ENCODE measurements at places on chromosomes 7 and 10. TPM values are rescaled to one million over a fixed set of nuclear protein-coding genes. Genes with fewer than 3 reads are reported as not detected.

GRCh38 chr10:72692744-72692993 is 726 bp downstream of the MCU start:
- H3K27ac ChIP-seq, result peak overlapping the region; percentile 58
- H3K4me3 ChIP-seq, result peak overlapping the region; percentile 84
- no peak for DNase-seq
- peaks cover 31% of the 10 kb centered on the region for H3K4me1 ChIP-seq
- H3K27me3 ChIP-seq, result peaks cover 1% of the 10 kb centered on the region
- no peaks in the 10 kb centered on the region for H3K36me3 ChIP-seq

DNA sequence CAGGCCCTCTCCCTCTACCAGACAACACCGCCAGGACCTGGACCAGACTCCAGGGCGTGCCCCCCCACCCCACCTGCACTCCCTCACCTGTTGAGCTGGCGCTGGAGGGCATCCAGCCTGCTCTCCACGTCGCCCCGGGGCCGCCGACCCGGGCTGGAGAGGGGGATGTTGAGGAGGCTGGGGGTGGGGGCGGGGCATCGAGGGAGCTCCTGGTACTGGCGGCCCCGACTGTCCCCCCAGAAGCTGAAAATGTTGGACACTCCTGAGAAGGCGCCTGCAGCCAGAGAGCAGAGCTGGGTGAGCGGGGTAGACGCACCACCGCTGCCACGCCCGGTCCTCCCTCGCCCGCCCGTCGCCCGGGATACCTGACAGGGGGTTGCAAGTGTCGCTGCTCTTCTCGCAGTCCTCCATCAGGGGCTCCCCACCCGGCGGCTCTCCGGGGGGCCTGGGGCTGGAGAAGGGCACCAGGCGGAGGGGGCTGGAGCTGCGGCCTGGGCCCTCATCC is 30.8 kb downstream of the KCNH2 start:
- DNase-seq, result no peak
- H3K4me1 ChIP-seq, result peaks cover 7% of the 10 kb centered on the region
- H3K4me3 ChIP-seq, result no peak overlapping the region
- no peaks in the 10 kb centered on the region for H3K36me3 ChIP-seq

Gene FOXI2
- not detected for total RNA-seq

Gene HOXA10
- not detected for total RNA-seq

DNA sequence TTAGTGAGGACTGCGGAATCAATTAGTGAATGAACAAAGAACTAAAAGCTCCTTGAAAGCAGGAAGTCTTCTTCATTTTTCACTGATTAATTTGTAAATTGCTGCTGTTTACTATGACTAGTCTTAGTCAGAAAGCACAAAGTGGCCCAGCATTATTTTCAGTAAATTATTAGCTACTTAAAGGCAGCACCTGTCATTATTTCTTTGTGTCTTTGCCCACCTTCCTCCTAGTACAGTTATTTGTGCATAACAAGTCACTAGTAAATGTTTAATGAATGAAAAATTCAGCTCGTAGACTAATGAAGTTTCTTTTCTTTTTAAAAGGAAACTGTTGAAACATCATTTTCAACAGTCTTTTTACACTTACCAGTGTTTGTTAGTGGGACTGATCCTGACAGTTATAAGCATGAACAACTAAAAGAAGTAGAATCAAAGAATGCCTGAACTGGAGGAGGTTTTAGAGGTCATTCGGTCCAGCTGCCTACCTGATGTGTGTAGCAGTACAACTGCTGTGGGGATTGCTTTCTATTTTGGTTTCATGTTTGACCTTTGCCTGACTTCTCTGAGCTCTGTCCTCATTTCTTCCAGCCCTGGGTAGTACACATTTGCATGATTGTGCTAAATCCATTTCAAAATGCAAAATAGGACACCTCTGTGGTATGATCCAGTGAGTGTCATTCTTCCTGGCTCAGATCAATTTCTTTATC is 140.0 kb upstream of the PHYHIPL start:
- H3K4me3 ChIP-seq, result no peak overlapping the region
- no peaks in the 10 kb centered on the region for H3K4me1 ChIP-seq
- H3K36me3 ChIP-seq, result no peaks in the 10 kb centered on the region
- H3K27ac ChIP-seq, result no peak overlapping the region
- no peaks in the 10 kb centered on the region for H3K27me3 ChIP-seq

Gene MTG1
- total RNA-seq, result 42.2 TPM

Gene ANKRD22
- 0.15 TPM for total RNA-seq

Gene ZNF365
- 0.23 TPM for total RNA-seq

Gene ASAH2B
- total RNA-seq, result 1.5 TPM

DNA sequence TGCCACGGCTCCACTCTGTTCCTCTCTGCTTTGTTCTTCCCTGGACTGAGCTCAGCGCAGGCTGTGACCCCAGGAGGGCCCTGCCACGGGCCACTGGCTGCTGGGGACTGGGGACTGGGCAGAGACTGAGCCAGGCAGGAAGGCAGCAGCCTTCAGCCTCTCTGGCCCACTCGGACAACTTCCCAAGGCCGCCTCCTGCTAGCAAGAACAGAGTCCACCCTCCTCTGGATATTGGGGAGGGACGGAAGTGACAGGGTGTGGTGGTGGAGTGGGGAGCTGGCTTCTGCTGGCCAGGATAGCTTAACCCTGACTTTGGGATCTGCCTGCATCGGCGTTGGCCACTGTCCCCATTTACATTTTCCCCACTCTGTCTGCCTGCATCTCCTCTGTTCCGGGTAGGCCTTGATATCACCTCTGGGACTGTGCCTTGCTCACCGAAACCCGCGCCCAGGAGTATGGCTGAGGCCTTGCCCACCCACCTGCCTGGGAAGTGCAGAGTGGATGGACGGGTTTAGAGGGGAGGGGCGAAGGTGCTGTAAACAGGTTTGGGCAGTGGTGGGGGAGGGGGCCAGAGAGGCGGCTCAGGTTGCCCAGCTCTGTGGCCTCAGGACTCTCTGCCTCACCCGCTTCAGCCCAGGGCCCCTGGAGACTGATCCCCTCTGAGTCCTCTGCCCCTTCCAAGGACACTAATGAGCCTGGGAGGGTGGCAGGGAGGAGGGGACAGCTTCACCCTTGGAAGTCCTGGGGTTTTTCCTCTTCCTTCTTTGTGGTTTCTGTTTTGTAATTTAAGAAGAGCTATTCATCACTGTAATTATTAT is 1.2 kb downstream of the CLDN4 start:
- no peak overlapping the region for H3K27ac ChIP-seq
- H3K36me3 ChIP-seq, result no peaks in the 10 kb centered on the region
- H3K4me1 ChIP-seq, result peaks cover 25% of the 10 kb centered on the region
- no peak overlapping the region for H3K4me3 ChIP-seq

GRCh38 chr7:136887317-136887716 is 18.9 kb downstream of the CHRM2 start:
- no peak overlapping the region for H3K27ac ChIP-seq
- no peaks in the 10 kb centered on the region for H3K36me3 ChIP-seq
- no peak overlapping the region for H3K4me3 ChIP-seq
- no peaks in the 10 kb centered on the region for H3K4me1 ChIP-seq
- no peak for DNase-seq

Gene CTAGE15
- total RNA-seq, result not detected

DNA sequence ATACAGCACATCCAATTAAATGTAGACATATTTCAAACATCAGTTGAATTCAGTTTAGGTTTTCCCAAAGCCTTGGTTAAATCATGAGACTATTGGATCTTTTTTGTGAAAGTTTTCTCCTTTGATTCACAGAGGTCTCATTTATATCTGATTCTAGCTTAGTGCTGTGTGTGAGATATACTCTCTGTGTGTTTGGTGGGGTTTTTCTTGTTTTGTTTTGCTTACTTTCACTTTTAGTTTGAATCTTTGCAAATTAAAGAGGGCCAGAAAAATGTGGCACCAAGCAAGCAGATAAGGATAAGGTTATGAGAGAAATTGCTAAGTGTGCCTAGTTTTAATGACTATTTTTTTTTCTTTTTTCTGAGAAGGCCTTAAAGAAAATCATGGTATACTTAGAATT is 12.6 kb upstream of the OR6B1 start:
- no peak overlapping the region for H3K4me3 ChIP-seq
- H3K27me3 ChIP-seq, result no peaks in the 10 kb centered on the region
- H3K36me3 ChIP-seq, result no peaks in the 10 kb centered on the region
- no peak for DNase-seq

Gene CASP2
- total RNA-seq, result 117 TPM

DNA sequence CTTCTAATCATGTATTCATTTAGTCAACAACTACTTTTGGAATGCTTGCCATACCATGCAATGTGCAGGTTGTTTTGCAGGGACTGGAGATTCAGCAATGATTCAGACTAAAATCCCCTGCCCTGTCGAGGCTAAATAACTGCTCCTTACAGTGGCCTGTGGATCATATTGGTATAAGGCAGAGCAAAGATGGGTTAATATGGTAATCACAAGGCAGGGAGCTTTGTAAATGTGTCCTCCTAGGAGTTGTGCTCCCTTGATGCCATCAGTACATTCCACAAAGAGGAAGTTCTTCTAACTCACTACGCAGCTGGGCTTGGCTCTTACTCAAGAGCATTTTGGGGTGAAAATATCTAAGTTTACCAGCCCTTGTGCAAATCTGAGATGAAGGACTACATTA is 614 bp upstream of the IFIT2 start:
- H3K27ac ChIP-seq, result peak overlapping the region; percentile 68
- H3K27me3 ChIP-seq, result peaks cover 34% of the 10 kb centered on the region
- H3K4me3 ChIP-seq, result peak overlapping the region; percentile 82

- H3K27ac ChIP-seq, result no peak overlapping the region
- no peaks in the 10 kb centered on the region for H3K4me1 ChIP-seq
- peaks cover 12% of the 10 kb centered on the region for H3K27me3 ChIP-seq
- no peaks in the 10 kb centered on the region for H3K36me3 ChIP-seq
- no peak overlapping the region for H3K4me3 ChIP-seq
These were observed 12.7 kb upstream of the JCAD start for GRCh38 chr10:30072068-30072467.

DNA sequence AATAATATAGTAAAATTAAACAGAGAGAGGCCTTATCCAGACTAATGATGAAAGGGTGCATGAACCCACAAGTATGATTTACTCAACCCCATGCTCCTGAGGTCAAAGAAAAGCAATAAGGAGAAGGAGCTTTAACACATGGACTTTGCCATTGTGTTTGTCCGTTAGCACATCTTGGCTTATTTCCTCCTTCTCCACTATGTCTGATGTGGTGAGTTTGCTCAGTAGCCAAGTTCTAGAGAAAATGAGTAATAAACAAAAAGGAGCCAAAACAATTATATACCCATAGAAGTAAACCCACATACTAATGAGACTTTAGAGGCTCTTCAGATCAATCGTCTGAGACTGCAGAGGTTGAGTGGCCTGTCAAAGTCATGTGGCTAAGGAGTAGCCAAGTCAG is 26.1 kb upstream of the ADD3 start:
- DNase-seq, result no peak
- H3K4me3 ChIP-seq, result no peak overlapping the region
- H3K27me3 ChIP-seq, result peaks cover 5% of the 10 kb centered on the region
- peaks cover 5% of the 10 kb centered on the region for H3K36me3 ChIP-seq
- peaks cover 6% of the 10 kb centered on the region for H3K4me1 ChIP-seq
- no peak overlapping the region for H3K27ac ChIP-seq

DNA sequence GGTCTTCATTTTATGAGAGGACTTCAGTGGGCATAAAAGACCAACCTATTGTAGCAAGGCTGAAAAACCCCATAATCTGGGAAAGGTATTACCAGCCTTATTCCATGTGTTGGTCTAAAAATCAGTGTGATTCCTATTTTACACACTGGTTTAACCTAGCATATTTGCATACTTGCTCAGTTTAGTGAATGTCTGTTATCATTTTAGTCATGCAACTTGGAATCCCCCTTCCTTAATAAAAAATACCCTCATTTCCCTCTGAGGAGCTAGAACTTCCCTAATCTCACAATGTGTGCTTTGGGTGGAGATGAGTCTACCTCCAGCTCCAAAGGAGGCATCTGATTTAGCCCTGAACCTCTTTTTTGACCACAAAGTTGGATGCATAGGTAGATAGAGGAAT is 312.8 kb upstream of the SORCS1 start:
- no peaks in the 10 kb centered on the region for H3K36me3 ChIP-seq
- no peaks in the 10 kb centered on the region for H3K4me1 ChIP-seq
- no peaks in the 10 kb centered on the region for H3K27me3 ChIP-seq
- no peak overlapping the region for H3K4me3 ChIP-seq

DNA sequence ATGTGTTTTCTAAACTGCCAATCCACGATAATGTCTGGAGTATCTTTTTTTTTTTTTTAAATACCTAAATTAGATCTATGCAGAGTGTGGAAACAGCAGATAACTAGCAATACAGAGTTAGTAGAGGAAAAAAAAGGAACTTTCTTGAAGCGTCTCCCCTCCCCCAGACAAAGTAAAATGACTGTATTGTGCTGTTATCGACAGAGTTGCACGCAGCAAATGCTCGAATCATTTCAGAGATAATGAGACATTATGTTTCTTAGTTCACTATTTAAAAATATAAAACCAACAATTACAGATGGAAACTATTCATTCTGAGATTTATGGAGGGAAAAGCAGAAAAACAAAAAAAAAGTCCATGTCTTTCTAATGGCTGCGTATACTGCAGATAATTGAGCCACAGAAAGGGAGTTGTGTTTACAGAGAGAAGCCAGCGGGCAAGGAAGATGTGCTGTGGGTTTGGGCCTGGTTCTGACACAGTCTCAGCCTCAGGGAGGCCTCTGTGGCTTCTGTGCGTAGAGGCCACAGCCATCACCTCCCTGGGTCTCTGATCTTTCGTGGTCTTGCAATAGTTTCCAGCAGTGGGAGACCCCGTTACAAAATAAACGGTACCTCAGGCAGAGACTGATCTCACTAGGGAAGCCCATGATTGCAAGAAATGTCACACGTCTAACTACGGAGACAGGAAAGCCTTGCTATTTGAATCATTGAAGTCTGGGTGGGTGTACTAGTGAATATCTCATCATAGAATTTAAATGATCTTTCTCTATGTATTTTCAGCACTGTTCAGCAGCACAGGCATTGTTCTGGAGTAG is 19.1 kb upstream of the KLF6 start:
- H3K27me3 ChIP-seq, result no peaks in the 10 kb centered on the region
- peak; percentile 67 for DNase-seq
- H3K4me1 ChIP-seq, result peaks cover 63% of the 10 kb centered on the region

DNA sequence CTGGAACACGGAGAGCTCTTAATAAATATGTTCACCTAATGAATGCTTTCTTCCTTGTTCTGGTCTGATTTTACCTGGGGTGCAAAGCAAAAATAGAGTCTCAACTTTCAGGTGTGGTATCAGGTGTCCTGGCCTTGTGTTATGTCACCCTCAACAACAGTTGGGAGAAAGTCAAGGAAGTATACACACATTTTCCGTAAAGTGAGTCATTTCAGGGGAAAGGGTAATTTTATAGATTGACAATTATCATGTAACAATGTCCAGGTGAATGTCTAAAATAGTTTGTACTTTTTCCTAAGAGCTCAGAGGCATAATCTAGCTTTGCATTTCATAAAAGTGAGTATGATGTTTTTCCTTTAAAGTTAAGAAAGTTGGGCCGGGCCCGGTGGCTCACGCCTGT is 287.4 kb downstream of the SKIDA1 start:
- no peak overlapping the region for H3K4me3 ChIP-seq
- no peaks in the 10 kb centered on the region for H3K27me3 ChIP-seq
- H3K4me1 ChIP-seq, result no peaks in the 10 kb centered on the region
- no peak overlapping the region for H3K27ac ChIP-seq
- no peaks in the 10 kb centered on the region for H3K36me3 ChIP-seq

GRCh38 chr7:135800560-135800959 is 51.9 kb upstream of the FAM180A start:
- H3K4me1 ChIP-seq, result peaks cover 5% of the 10 kb centered on the region
- H3K27ac ChIP-seq, result no peak overlapping the region
- H3K4me3 ChIP-seq, result no peak overlapping the region
- peaks cover 3% of the 10 kb centered on the region for H3K27me3 ChIP-seq
- no peak for DNase-seq
- H3K36me3 ChIP-seq, result no peaks in the 10 kb centered on the region

- no peaks in the 10 kb centered on the region for H3K4me1 ChIP-seq
- H3K36me3 ChIP-seq, result no peaks in the 10 kb centered on the region
- H3K4me3 ChIP-seq, result no peak overlapping the region
- no peak overlapping the region for H3K27ac ChIP-seq
- DNase-seq, result no peak
These were observed 135.1 kb upstream of the ZWINT start for GRCh38 chr10:56496186-56496486.

Data from activated CD4-positive, alpha-beta memory T cell treated with anti-CD3 and anti-CD28 coated beads, Interleukin-2, amount 10 ng/mL, durations not matched to agents 7 days and 5 days (primary cell).